ENCODE measurements at places on chromosomes 1 and 21. TPM values are rescaled to one million over a fixed set of nuclear protein-coding genes. Genes with fewer than 3 reads are reported as not detected.

DNA sequence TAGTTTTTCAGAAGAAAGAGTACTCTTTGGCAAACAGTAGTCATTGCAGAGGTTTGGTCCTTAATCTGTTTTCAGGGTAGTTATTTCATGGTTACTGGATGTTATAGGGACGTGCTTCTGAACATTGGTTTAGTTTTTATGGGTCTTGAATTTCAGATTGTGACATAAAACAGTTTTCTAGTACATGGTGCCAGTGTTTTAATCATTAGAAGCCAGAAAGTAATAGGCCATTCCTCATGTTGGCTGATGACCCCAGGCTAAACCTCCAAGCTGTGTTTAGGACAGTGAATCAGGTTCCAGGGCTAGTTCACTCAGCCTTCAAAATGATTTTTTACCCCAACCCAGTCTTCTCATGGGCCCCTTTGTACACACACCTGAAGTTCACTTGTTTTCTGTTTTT, 73.3 kb downstream of the OLFML2B start:
- no peaks in the 10 kb centered on the region for H3K27me3 ChIP-seq
- H3K27ac ChIP-seq: no peak overlapping the region
- DNase-seq: no peak
- H3K36me3 ChIP-seq: peaks cover 6% of the 10 kb centered on the region
- peaks cover 2% of the 10 kb centered on the region for H3K4me1 ChIP-seq
- H3K4me3 ChIP-seq: no peak overlapping the region

GRCh38 chr1:162136760-162137159, 67.3 kb downstream of the NOS1AP start:
- no peaks in the 10 kb centered on the region for H3K36me3 ChIP-seq
- H3K4me3 ChIP-seq: no peak overlapping the region
- H3K27me3 ChIP-seq: no peaks in the 10 kb centered on the region

Gene RAB4A
- 130 TPM for total RNA-seq

DNA sequence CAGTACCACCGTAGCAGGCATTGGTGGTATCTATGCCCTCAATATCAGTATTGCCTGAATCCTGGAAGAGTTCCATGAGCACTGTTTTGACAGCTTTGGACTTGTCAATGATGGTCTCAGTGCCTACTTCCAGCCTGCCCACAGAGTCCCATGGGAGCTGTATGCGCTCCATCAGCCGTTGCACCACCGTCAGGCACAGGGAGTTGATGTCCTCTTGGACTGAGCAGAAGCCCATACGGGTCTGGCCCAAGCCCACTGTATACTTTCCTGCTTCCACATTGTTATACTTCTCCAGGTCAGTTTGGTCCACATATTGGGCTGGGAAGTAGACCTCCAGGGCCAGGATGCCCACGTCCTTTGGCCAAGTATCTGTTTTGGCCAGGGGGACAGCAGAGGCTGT, 4.5 kb downstream of the HMGCS2 start:
- DNase-seq: no peak
- H3K27me3 ChIP-seq: no peaks in the 10 kb centered on the region
- peaks cover 27% of the 10 kb centered on the region for H3K4me1 ChIP-seq
- H3K4me3 ChIP-seq: no peak overlapping the region
- H3K27ac ChIP-seq: no peak overlapping the region

GRCh38 chr21:39007532-39007931, 175.7 kb downstream of the PSMG1 start:
- no peak overlapping the region for H3K27ac ChIP-seq
- no peaks in the 10 kb centered on the region for H3K36me3 ChIP-seq
- DNase-seq: no peak
- peaks cover 7% of the 10 kb centered on the region for H3K4me1 ChIP-seq
- no peak overlapping the region for H3K4me3 ChIP-seq

Gene CA6
- not detected for total RNA-seq
